ENCODE measurements at places on chromosomes 6 and 20.
A peak's percentile ranks its signal among the peaks of the same experiment; 100 is the strongest.

DNA sequence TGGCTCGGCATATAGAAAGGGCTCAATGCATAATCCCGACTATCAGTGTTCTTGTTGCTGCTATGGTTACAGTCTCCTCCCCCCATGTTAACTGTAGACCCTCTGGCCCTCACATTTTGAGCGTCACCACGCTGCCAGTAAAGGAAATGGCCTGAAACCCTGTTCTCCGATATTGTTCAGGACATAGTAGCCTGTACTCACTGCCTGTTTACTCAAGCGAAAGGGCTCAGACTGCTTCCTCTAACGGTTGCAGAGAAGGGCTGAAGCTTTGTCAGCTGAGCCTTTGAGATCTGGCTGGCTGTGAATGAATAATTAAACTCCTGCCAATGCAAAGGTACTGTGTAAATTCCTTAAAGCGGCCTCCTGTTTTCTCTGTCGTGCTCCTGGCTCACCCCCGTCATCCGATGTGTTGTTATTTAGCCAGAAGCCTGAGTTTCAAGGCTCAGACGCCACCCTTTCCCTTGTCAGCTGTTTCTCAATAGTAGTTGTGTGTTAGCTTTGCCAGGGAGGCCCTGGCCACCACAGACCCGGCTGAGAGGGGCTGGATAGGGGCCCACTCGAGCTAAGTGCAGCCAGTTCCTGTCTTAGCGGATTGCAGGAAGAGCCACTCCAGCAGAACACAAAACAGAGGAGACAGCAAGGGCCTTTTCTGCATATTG is 31.2 kb upstream of the RALGAPA2 start:
- DNase-seq = peak; percentile 53

- no peak for DNase-seq
Measured at GRCh38 chr20:56428410-56428809, 16.4 kb downstream of the CASS4 start.

GRCh38 chr6:156978948-156979347 is 201.8 kb downstream of the ARID1B start:
- no peak for DNase-seq

DNA sequence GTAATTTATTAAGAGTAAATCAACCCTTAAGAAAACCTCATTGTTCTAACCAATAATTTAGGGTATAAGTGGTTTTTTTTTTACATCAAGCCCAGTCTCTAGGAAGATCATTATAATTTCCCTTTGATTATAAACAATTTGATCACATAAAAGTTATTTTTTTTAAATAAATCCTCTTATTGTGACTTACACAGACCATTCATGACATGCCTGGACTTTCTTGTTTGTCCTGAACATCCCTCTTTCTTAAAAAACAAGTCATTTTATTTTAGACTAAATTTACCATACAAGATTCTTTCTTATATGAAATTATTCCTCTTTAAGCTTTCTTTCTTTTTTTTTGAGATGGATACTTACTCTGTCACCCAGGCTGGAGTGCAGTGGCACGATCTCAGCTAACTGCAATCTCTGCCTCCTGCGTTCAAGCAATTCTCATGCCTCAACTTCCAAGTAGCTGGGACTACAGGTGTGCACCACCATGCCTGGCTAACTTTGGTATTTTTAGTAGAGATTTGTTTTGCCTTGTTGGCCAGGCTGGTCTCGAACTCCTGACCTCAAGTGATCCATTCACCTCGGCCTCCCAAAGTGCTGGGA is 53.6 kb upstream of the AGPAT4 start:
- DNase-seq = no peak

DNA sequence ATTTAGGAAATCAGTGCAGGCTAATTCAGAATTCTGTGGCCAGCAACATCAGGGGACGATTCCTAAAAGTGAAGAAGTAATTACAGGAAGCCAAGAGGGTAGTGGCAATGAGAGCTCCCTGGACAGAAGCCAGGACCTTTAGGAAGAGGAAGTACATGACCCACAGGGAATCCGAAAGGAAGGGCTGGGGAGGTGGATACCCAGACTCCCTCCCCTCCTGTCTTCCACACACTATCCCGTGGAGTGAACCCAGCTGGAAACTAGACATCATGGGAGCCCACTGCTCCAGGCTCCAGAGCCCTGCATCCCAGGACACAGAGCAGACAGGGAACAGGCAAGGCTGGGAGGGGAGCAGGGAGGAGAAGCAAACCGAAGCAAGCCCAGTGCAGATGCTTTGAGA is 83.0 kb downstream of the SNX5 start:
- peak; percentile 86 for DNase-seq

Measured in suppressor macrophage treated with lipopolysaccharide for 4 hours (primary cell).